ENCODE measurements at places on chromosomes 3 and 15.

DNA sequence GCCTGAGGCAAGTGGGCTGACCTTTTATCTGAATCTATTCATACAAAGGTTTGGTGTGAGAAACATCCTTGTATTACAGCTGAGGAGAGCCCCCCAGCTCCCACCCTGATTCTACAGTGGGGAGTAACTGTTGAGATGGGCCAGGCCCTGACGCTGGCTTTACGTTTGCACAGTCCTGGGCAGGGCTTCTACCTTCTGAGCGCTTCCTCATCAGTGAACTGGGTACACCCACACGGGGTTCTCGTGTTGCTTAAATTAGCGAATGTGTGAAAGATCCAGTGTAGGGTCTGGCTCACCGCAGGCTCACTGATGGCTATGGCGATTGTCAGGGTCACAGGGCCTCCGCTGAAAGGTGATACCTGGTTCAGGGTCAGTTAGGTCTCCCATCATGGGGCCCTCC lies 7.3 kb upstream of the GHRL start:
- H3K36me3 ChIP-seq = peaks cover 47% of the 10 kb centered on the region
- no peaks in the 10 kb centered on the region for H3K4me1 ChIP-seq
- no peaks in the 10 kb centered on the region for H3K27me3 ChIP-seq
- DNase-seq = no peak

DNA sequence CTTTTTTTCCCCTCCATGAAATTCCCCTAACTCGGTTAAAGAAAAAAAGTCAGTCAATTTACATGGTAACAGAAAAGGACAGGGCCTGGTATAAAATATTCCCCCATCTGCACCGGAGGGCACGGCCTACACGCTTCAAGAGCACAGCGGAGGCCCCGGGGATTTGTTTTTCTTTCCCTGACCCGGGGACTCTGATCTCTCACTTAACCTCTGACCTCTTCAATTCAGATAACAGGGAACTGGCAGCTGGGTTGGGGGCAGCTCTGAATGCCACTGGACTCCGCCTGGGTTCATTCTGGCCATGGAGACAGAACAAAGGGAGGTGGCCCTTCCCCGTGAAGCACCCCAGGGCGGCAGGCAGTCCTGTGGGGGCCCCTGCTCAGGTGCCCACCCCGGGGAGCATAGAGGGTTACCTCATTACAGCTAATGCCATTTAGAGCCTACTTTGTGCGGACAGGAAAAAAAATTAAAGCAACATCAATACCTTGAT lies 257.5 kb downstream of the SHQ1 start:
- DNase-seq = no peak
- no peaks in the 10 kb centered on the region for H3K36me3 ChIP-seq
- no peaks in the 10 kb centered on the region for H3K27me3 ChIP-seq
- H3K27ac ChIP-seq = no peak overlapping the region
- no peak overlapping the region for H3K4me3 ChIP-seq
- H3K4me1 ChIP-seq = no peaks in the 10 kb centered on the region

DNA sequence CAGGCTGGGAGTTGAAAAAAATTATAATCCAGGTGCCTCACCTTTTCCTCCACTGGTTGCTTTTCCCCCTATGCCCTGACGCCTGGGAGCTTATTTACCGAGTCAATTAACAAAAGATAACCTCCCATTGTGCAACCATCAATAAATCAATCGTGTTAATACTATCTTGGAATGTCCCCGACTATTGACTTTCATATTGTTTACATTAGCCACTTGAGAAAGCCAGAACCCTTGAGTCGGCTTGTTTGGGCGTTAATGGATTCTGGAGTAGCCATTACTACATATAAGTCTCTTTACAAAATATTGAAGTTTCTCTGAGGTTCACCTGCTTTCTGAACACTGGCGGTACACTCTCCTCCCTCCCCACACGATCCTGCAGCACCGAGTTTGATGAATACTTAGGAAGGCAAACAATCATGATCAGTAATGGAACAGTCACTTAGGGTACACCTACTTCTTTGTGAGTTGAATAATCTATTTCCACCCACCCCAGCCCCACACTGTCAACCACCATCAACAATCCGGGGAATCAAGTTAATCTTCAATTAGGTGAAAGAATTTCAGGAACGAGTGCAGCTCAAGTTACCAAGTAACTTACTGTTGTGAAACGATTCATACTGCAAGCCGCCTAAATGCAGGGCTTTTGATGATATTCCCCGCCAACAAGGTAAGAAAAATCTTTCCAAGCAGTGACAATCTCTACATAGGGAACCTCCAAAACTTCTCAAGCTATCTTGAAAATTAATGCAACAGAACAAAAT lies 159.3 kb upstream of the NR2F2 start:
- no peak overlapping the region for H3K27ac ChIP-seq
- no peak overlapping the region for H3K4me3 ChIP-seq
- H3K36me3 ChIP-seq = no peaks in the 10 kb centered on the region
- DNase-seq = no peak
- no peaks in the 10 kb centered on the region for H3K4me1 ChIP-seq
- no peaks in the 10 kb centered on the region for H3K27me3 ChIP-seq

GRCh38 chr3:11346416-11346815 lies 74.2 kb downstream of the ATG7 start:
- H3K27ac ChIP-seq = no peak overlapping the region
- no peak overlapping the region for H3K4me3 ChIP-seq
- no peak for DNase-seq
- no peaks in the 10 kb centered on the region for H3K27me3 ChIP-seq

GRCh38 chr3:63387568-63387967 lies 109.5 kb downstream of the SYNPR start:
- H3K4me1 ChIP-seq = no peaks in the 10 kb centered on the region
- no peak overlapping the region for H3K27ac ChIP-seq
- no peaks in the 10 kb centered on the region for H3K36me3 ChIP-seq
- no peak for DNase-seq
- no peaks in the 10 kb centered on the region for H3K27me3 ChIP-seq

DNA sequence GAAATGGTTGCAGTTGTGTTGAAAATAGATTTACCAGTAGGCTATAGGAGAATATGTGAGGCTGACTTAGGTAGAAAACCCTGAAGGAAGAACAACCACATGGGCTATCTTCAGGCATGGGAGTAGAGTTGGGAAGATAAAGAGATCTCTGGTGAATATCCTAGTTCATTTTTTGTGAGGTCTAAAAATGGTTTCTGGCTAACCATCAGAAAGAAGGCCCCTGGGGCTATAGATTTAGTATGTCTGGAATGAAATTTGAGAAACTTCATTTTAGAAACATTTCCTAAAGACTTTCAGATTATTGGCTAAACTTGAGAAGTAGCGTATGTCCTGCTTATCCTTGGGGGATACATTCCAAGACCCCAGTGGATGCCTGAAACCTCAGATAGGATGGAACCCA lies 148.2 kb downstream of the NAALADL2 start:
- no peaks in the 10 kb centered on the region for H3K36me3 ChIP-seq
- DNase-seq = no peak
- H3K4me3 ChIP-seq = no peak overlapping the region

DNA sequence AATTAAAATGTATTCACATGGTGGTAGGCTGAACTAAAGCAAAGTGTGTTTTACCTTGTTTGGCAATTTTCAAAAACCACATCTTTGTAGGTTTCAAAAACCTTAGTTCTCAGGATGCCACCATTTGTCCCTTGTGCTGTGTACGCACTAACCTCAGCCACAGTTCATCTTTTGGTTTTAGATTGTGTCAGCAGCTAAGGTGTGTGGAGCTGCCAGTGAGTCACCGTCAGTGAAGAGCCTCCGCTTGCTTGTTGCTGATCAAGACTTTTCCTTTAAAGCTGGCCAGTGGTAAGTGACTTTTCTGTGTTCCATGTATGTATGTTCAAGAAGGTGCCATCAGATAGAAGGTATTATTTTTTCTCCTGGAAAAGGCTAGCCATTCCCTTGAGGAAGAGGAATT lies 21.1 kb downstream of the OXNAD1 start:
- H3K36me3 ChIP-seq = no peaks in the 10 kb centered on the region
- H3K4me1 ChIP-seq = peaks cover 6% of the 10 kb centered on the region
- no peak for DNase-seq

Measured in thyroid gland (tissue), 4 donors.